ENCODE measurements at places on chromosomes 2 and 18.
A peak's percentile ranks its signal among the peaks of the same experiment; 100 is the strongest.

GRCh38 chr2:172465417-172466334 is 38.3 kb downstream of the ITGA6 start:
- peak; percentile 85 for DNase-seq

GRCh38 chr2:144493027-144493809 is 26.7 kb downstream of the ZEB2 start:
- DNase-seq: no peak

- DNase-seq: no peak
Measured at GRCh38 chr2:165792104-165792454, 2.0 kb downstream of the GALNT3 start.

DNA sequence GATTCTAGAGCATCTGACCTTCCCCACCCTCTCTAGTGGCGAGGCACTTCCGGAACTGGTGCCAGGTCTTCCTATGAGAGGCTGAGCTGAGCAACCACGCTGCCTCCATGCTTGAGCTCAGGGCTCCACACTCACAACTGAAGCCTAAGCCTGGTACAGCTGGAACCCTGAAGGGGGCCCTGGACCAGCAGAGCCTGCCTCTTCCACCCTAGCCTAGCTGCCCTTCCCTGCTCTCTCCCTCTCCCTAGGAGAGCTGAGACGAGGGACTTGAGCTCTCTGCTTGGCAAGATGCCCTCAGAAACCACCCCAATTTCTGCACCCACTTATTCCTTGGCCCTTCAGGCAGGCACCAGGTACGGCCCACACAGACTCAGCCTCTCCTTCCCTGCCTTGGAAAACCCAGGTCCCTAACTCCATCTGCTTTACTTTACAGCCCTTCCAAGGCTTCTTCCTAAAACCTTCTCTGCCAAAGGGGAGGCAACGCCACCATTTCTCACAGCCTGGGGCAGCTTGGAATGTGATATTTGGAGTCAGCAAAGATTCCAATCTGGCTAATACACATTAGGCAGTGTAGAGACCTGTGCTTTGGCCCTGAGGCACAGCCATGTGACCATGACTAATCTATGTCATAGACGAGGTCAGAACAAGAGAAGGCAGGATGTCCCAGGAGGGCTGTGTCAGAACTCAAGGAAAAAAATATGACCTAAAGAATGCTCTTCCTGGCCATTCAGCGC is 18.8 kb downstream of the COX7A2L start:
- no peak for DNase-seq

DNA sequence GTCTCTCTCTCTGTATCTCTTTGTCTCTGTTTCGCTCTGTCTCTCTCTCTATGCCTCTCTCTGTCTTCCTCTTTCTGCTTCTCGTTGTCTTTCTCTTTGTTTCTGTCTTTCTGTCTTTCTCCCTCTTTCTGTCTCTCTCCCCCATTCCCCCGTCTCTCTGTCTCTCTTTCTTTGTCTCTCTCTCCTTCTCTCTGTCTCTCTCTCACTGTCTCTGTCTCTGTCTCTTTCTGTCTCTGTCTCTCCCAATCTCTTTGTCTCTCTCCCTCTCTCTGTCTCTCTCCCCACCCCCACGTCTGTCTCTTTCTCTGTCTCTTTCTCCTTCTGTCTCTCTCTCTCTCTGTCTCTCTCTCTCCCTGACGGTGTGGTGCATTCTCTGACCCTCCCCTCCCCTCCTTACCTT is 71.9 kb upstream of the ZNF516 start:
- DNase-seq: no peak

- DNase-seq: no peak
Measured at GRCh38 chr2:18194161-18194560, 315.7 kb downstream of the KCNS3 start.

- DNase-seq: no peak
Measured at GRCh38 chr2:17171446-17172049, 346.7 kb downstream of the RAD51AP2 start.

GRCh38 chr2:123688231-123688940 is 336.7 kb upstream of the CNTNAP5 start:
- DNase-seq: no peak

- DNase-seq: no peak
Measured at GRCh38 chr2:160592401-160592800, 98.8 kb upstream of the RBMS1 start.

DNA sequence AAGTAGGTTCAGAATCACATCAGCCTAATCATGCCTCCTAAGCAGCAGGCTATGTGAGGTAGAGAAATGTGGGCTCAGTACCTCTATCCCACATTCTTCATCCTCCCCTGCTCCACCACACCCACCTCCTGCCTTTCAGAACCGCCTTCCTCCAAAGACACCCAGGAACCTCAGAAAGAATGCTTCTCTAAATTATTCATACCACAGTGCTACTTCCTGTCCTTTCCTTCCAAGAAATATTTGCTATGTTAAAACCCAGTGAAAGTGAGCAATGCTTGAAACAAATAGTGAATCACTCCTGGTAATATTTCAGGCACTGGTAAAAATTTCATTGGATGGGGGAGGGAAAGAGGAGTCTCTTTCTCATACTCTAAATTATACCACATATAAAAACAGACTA is 24.0 kb upstream of the CREB1 start:
- peak; percentile 60 for DNase-seq

- DNase-seq: no peak
Measured at GRCh38 chr2:208466151-208466919, 59.7 kb downstream of the PTH2R start.

GRCh38 chr2:67471681-67472080 is 74.5 kb downstream of the ETAA1 start:
- DNase-seq: no peak

DNA sequence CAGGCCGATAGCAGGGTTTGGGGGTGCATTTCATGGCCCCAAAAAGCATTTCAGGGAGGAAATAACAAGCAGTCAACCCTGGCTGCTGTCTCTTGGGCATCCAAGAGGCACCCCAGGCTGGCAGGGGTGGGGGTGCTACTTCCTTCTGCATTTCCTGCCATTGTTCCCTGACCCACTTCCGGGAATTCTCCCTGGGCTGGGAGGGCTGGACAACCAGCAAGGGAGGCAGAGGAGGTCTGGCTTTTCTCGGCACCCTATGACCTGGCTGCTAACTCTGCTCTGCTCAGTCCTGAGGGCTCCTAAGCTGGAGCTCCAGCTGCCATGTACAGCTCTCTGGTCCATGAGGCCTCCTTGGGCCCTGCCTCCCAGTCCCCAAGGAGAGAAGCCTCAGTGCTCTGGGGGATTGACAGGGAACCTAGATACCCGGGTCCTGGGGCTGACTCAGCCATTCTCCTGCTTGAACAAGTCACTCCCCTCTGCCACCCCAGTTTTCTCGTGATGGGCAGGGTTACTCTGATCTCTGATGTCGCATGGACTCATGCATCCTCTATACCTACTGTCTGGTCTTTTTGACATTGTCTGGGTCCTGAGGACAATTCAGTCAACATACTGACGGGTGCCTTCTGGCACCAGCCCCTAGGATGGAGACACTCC is 47.2 kb downstream of the DYSF start:
- no peak for DNase-seq

- DNase-seq: no peak
Measured at GRCh38 chr2:216274194-216274840, 98.0 kb downstream of the MARCHF4 start.

GRCh38 chr2:201987426-201987825 is 46.2 kb upstream of the FZD7 start:
- no peak for DNase-seq

GRCh38 chr2:239540174-239540573 is 139.4 kb upstream of the HDAC4 start:
- DNase-seq: no peak

GRCh38 chr2:140257692-140258300 is 1477.6 kb upstream of the NXPH2 start:
- no peak for DNase-seq

DNA sequence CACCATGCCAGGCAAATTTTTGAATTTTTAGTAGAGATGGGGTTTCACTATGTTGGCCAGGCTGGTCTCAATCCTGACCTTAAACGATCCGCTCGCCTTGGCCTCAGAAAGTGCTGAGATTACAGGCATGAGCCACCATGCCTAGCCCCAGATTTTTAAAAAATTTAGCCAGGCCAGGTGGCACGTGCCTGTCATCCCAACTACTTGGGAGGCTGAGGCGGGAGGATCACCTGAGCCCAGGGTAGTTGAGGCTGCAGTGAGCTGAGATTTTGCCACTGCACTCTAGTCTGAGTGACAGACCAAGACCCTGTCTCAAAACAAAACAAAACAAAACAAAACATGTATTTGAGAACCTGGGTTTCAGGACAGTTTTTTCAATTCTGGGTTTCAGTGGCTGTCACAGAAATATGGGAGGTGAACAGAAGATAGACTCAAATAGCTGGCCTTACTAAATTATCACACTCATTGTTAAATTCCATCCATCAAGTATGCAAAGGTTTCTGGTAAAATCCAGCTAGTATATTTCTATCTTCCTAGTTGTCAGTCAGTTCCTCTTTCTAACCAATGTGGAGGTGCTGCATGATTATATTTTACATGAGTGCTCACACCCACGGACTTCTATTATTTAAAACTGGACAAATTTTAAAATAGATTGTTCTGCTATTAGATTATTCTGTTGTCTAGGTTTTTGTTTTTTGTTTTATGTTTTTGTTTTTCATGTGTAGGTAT is 5.4 kb downstream of the ALPG start:
- no peak for DNase-seq

DNA sequence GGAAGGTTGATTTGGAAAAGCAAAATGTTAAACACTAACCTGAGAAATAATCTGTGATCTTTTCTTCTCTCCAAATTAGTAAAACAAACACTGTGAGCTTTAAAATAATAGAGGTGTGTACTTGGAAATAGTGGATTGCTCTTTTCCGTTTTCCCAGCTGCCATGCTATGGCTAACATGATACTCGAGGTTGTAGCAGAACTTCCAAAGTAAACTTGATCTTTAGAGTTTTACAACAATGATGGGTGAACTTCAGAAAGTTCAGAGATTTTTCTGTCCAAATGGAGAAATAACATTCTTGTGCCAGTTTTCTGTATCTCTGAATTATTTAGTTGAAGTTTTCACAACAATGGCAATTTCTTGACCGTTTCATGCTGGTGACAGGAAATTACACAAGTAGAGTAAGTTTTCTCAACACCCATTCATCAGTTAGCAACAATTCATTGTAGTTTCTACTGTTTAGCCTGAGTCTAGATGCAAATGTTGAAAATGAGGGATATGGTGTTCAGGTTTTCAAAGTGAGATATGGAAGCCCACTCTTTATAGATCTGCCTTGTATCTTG is 135.3 kb upstream of the CTAGE1 start:
- no peak for DNase-seq

DNA sequence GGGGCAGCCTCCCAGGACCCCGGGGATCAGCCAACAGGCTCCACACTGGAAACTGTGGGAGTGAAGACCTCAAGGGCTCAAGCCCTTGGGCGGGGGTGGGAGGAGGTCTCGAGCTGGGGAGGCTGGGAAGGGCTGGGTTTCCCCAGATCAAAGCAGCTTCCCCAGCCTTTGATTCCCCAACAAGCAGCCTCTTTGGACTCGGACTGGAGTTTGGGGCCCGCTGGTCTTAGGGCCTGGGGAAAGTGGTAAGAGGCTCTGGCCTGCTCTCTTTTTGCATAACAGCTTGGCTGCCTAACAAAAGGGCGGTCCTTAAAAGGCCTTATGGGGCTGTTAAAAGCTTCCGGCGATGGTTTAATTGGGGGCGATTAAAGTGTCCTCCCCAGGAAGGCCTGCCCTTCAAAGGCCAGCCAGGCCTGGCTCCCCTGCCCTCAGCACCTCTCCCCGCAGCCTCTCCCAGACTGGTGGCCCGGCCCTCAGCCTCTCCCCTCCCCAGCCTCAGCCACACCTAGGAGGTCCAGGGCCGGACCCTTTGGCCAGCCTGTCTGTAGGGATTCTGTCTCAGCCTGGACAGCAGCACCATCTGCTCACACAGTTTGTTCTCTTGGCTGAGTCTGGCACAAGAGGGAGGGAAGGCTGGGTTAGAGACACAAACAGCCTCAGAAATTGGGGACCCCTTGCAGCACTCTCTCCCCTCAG is 39.6 kb downstream of the ZFP36L2 start:
- no peak for DNase-seq

GRCh38 chr2:59684116-59684770 is 869.2 kb downstream of the BCL11A start:
- no peak for DNase-seq

GRCh38 chr2:190587106-190587505 is 52.6 kb upstream of the NEMP2 start:
- DNase-seq: no peak

DNA sequence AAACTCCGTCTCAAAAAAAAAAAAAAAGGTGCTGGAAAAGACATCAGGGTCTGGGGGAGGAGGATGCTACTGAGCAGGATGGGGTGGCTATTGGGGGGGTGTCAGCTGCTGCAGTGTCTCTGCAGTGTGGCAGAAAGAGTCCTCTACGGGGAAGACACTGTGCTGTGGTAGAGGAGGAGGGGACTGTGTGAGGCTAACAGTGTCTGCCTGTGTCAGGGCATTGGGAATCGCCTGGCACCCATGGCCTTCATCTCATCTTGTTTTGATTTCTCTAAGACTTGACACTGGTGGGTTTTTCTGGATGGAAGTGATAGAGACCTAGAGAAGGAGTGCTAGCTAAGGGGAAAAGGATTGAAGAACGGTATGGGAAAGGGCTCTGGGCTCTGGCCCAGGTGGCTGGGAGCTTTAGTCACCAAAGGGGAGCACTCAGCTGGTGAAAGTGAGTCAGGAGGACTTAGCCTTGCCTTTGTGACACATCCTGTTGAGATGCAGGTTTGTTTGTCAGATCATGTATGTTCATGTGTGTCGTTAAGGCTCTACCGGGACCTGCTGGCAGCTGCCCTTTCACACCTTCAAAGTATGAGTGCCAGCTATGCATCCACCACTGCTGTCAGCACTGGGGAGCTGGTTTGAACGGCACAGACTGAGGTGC is 58.0 kb downstream of the FARP2 start:
- DNase-seq: no peak

GRCh38 chr2:162908567-162908966 is 70.0 kb upstream of the KCNH7 start:
- no peak for DNase-seq

DNA sequence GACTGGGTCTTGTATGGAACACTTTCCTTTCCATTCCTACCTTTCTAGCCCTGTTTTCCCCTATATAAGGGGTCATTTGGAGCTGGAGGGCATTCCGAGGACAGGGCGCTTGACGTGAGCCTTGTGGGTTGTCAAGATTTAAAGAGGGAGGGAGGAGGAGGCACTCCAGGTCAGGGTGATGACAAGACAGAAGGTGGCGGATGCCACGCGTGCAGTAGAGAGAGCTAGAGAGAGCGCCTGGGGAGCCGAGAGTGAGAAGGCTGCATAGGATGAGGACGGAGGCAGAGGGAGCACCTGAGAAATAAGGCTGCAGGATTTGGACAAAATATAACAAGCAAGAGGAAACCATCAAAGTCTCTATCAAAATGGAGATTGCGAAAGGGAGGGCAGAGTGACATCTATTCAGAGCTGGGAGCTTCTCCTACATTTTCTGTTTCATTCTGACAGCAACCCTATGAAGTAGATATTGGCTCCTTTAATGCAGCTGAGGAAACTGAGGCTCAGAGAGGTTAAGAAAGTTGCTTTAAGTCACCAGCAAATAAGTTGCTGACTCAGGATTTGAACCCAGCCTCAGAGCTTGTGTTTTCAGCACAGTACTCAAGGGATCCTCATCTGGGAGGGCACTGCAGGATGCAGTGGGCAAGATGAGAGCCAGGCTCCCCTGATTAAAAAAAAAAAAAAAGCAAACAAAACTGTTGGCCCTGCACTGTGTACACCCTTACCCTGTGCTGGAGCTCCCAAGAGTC is 124.2 kb downstream of the MRO start:
- no peak for DNase-seq

GRCh38 chr2:238900511-238900910 is 52.6 kb downstream of the TWIST2 start:
- no peak for DNase-seq

- no peak for DNase-seq
Measured at GRCh38 chr18:59318460-59319050, at the start of gene CPLX4. CPLX4 (minus strand) TSS chr18:59318649; CDS start chr18:59318462, 187 bp downstream.

GRCh38 chr2:170843656-170844055 is 27.0 kb downstream of the GAD1 start:
- DNase-seq: peak; percentile 23
